NCI-H526 treated with DMSO at 0.1 percent for 48 hours (cell line): ENCODE measurements at places on chromosomes 7 and 10.

DNA sequence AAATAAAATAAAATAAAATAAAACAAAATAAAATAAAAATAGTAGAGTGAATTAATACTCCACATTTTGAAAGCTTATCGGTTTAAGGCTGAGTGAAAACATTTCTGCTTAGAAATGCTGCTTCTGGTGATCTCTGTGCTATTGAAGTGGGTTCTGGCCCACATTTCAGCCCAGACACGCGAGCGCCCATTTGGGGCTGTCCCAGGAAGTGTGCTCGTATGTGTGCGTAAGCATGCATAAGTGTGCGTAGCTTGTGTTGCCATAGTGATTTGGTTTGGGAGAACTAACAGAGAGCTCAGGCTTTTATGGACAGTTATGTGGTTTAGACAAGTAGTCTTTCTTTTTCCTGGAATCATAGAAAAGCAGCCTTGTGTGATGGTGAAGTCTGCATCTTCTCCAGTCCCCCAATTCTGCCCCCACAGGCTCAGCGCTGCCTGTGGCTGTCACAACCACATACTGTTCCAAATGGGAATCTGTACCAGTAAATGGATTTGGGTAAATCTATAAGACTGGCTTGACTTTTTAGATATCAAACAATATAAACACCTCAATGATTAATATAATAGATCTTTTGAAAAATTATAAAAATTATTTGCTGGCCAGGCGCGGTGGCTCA lies 29.8 kb upstream of the PURB start:
- DNase-seq, result no peak

DNA sequence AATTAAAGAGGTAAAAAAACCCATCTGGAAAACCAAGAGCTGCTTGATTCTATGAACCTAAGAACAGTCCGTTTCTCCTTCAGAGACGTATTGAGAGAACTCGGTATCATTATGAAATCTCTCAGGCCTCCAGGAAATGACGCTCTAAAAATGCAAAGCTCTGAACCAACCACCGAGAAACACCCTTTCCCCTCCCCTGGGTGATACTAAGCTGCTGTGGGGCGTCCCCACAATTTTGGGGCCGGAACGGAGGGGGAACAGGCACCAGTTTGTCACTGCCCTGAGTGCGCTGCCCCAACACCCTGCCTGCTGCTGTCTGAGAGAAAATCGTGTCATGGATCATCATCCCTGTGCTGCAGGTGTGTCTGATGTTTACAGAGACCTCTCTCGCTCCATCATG lies 509.5 kb downstream of the DNAJB6 start:
- no peak for DNase-seq

DNA sequence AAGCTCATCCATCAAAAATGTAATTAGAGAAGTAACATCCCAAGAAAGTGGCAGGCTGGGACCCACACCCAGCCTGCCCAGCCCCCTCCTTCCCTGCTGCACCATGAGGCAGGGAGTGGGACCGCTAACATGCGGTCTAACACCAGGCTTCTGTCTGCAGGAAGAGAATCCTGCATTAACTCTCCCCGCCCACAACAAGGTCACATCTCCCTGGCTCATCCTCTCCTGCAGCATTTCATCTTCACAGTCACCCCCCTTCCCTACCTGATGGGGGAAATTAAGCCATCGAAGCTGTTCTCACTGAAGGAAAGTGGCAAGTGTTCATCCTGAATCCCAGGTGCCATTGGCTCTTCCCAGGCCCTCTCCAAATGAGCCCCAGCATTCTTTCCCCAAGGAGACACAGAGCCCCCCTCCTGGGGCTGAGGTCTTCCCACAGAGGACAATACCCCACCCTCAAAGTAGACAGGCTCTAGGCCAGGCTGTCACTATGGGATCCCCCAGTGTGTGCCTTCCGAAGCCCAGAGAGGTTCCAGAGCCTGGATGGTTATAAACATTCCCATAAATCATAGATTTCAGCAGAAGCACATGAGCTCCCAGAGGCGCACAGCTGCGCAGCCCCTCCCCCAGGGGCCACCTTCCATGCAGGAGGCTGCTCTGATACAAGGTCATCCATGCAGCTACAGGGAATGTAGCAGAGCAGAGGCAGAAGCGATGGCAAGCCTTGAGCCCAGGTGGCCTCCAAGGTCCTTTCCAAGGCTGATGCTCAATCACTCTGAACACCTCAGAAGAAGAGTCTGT lies 148.0 kb downstream of the OAT start:
- DNase-seq, result no peak

- DNase-seq, result peak; percentile 84
These were observed 76.5 kb upstream of the ITPRID1 start for GRCh38 chr7:31437250-31437865.
